ENCODE measurements at places on chromosomes 5 and 9. TPM values are rescaled to one million over a fixed set of nuclear protein-coding genes. Genes with fewer than 3 reads are reported as not detected.

DNA sequence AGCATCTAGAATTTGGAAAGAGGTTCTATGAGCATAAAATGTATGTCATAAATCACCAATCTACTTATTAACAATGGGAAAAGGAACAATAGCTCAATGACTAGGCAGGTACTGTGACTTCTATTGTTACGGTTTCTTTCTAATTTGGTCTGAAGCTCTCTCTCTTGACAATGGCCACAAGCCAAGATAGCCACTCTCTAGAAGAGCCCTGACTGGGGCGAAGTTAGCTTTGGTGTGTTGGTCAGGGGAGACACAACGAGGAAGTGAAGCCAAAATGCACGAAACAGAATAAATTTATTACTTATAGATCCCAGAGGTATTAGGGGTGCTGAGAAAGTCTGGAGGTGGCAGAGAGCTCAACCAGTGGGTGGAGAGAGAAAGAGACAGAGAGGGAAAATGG is 9.4 kb upstream of the RAD23B start:
- no peak for DNase-seq

DNA sequence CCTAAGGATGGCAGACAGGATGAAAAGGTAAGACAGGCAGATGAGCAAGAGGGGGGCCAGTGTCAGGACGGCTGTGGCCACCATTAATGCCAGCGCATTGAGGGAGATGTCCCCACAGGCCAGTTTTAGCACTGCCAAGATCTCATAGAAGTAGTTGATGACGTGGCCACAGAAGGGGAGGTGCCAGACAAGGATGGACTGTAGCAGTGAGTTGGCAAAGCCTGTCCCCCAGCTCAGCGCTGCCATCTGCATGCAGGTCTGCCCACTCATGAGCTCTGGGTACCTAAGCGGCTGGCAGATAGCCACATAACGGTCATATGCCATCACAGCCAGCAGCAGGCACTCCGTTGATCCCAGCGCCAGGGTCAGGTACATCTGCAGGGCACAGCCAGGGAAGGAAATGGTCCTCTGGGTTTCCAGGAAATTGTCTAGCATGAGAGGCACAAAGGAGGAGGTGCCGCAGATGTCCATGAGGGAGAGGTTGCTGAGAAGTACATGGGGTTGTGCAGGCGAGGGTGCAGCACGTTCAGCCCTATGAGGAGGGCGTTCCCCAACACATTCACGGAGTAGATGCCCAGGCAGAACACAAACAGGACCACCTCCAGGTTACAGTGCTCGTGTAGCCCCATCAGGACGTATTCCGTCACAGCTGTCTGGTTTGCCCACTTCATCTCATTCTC is 10.8 kb downstream of the OR13J1 start:
- no peak for DNase-seq

DNA sequence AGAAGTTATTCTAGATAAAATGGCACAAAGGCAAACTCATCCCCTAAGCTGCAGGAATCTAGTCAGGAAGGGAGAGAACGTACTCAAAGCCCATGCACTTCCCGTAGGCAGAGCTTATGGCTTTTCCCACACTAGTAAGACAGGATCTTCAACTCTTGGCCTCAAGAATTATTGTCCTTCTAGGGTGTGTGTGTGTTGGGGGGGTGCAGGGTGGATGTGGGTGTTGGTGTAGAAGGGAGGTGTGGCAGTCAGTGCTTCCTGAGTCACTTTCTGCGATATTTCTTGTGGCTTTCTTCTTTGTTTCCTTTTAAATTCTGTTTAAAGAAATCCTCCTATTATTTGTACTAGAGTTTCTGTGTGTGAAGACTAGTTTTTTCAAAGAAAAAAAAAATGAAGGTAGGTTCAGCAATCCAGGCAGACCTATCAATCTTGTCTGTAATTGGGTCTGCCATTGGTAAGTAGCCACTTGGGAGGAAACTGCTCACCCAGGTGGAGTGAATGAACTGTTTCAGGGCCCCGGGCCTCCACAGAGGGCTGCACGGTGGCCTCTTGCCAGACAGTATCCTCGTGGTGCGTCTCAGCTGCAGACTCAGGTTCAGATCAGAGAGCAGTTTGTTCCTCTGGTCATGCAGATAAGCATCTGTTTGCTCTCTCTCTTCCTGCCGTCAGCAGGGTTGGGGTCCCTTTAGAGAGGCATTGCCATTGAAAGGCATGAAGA is 131.9 kb downstream of the NPR3 start:
- DNase-seq, result no peak

GRCh38 chr9:111969622-111970021 is 73.0 kb downstream of the UGCG start:
- no peak for DNase-seq

DNA sequence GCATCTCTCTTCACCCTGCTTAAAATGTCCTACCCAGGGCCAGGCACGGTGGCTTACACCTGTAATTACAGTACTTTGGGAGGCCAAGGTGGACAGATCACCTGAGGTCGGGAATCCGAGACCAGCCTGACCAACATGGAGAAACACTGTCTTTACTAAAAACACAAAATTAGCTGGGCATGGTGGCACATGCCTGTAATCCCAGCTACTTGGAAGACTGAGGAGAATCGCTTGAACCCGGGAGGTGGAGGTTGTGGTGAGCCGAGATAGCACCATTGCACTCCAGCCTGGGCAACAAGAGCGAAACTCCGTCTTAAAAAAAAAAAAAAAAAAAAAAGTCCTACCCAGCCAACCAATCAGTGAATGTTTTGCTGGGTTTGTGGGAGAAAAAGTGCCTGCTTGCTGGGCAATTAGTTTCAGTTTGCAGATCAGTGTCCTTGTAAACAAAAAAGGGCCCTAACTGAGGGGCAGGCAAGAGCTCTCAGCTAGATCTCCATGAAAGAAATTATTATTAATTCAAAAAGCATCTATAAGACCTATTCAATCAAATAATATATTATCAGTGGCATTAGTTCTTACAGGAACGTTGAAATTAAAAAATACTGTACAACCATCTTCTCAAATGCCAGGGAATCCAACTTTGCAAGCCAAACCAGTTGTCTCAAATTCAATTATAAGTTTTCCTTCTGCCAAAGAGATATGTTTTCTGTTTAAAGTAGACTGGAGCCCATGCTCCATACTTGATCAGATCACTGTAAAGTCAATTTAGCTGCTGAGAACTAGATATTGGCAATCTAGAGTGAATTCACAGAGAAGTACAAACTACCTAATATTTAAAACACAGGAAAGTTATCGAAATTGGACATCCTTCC is 3.9 kb downstream of the MEGF9 start:
- no peak for DNase-seq

- DNase-seq, result no peak
These were observed 30.4 kb downstream of the CAMK4 start for GRCh38 chr5:111254613-111255012.

- no peak for DNase-seq
These were observed 111.5 kb upstream of the CCDC152 start for GRCh38 chr5:42645138-42645537.

GRCh38 chr5:58099257-58099656 is 360.6 kb downstream of the PLK2 start:
- DNase-seq, result no peak

DNA sequence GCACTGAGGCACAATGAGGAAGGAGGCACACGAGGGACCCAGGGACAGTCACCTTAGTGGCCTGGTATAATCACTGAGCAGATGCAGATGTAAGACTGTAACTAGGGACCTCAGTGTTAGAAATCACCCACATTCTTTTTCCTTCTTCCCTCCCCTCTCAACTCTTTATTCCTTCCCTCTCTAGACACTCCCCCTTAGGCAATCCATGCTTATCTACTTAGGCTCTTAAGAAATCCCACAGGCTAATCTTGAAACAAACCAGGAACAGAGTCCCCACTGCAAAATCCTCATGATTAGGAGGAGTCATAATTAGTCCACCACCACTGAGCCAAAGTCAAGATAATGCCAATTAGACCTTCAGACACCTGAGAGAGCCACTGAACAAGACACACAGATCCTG is 84.7 kb downstream of the ELAVL2 start:
- no peak for DNase-seq

The SPATA6L gene
- 1.8 TPM for total RNA-seq
